Fibroblast of gingiva (primary cell): ENCODE measurements at places on chromosomes 1 and 21.

GRCh38 chr1:154896771-154897286 is 26.7 kb upstream of the KCNN3 start:
- no peak for DNase-seq

GRCh38 chr1:235910357-235911299 is 43.9 kb upstream of the LYST start:
- peak; percentile 94 for DNase-seq

- peak; percentile 20 for DNase-seq
Observed at GRCh38 chr21:44892536-44893277, 19.2 kb upstream of the PTTG1IP start.

DNA sequence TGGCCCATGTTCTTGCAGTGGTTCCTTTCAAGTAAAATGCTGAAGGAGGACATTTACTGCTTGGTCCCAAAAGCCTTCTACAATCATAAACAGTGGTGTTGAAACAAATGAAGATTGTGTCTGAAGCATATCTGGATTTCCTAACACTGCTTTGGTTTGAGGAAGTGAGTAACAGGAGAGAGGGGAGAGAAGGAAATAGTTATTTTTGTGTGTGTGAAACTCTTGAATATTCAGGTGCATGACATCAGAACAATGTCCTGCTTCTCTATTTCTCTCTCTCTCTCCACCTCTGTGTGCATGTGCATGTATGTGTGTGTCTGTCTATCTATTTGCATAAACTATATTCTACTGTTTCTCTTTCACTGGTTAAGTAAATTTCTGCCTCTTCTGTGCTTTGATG is 61.4 kb upstream of the TNFSF18 start:
- DNase-seq = peak; percentile 3

GRCh38 chr1:101059945-101060542 is 34.5 kb upstream of the DPH5 start:
- DNase-seq = no peak
